Calu3 (cell line): ENCODE measurements at places on chromosomes 11 and 22. TPM values are rescaled to one million over a fixed set of nuclear protein-coding genes. Genes with fewer than 3 reads are reported as not detected.

Gene IGSF9B
- 10.2 and 13.2 TPM in 2 replicates for total RNA-seq

Gene NR1H3
- 11.4 and 14.2 TPM in 2 replicates for total RNA-seq

Gene CENPM
- total RNA-seq: 46.7 and 69.3 TPM in 2 replicates

Gene LGR4
- 50.0 and 51.4 TPM in 2 replicates for total RNA-seq

Gene SLC3A2
- total RNA-seq: 410 and 444 TPM in 2 replicates

Gene RBM4B
- total RNA-seq: 20.3 and 23.0 TPM in 2 replicates

Gene SEC14L6
- 0.26 and 0.47 TPM in 2 replicates for total RNA-seq

Gene ANKRD13D
- total RNA-seq: 50.8 and 58.5 TPM in 2 replicates

Gene POTEH
- not detected in 2 replicates for total RNA-seq

Gene CBL
- 14.2 and 15.9 TPM in 2 replicates for total RNA-seq

Gene PLCB3
- total RNA-seq: 35.9 and 39.5 TPM in 2 replicates

Gene SAAL1
- total RNA-seq: 23.9 and 29.3 TPM in 2 replicates

Gene RAG2
- not detected in 2 replicates for total RNA-seq

Gene CFAP300
- total RNA-seq: 2.9 and 4.6 TPM in 2 replicates

Gene SGSM1
- total RNA-seq: 0.07 and 0.20 TPM in 2 replicates
